Activated CD4-positive, alpha-beta T cell treated with anti-CD3 and anti-CD28 coated beads, Interleukin-2, Interleukin-6, amounts not matched to agents 100 ng/mL and 50 ng/mL, durations not matched to agents 16 hours and 8 hours (primary cell): ENCODE measurements at places on chromosomes 4 and X.

GRCh38 chr4:186146458-186146857, 42.0 kb downstream of the FAM149A start:
- no peak for DNase-seq

DNA sequence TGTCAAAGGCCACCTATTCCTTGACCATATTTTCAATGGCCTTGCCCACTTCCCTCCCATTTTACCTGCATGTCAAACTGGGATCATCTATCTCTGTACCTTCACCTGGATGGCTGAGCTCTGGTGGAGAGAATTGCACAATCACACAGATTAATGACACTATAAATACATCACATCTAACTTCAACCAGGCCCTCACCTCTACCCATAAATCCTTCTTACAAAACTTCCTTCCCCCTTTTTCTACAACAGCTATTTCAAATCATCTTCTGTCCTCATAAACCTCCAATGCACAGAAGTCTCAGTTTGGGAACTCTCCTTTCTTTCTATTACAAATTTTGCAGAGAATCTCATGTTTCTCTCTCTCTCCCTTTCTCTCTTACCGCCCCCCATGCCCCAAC, 9.2 kb downstream of the PALLD start:
- DNase-seq = no peak

DNA sequence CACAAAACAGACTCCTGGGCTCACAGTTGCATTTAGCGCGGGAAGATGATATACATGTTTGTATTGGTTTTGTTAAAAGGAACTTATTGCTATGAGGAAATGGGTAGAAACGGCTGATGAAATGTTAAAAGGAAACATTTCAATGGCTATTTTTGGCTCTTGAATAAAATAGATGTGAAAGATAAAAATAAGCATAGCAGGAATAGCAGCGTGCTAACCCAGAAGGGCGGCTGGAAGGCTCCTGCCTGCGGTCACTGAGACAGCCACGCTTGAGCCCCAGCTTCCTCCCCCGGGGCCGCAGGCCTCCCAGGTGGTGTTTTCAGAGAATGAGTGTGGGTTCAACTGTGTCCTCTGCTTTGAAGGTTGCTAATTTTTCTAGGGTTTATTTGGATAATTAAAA, 35.0 kb upstream of the CLCN4 start:
- DNase-seq = no peak

- DNase-seq = no peak
These were observed 23.1 kb downstream of the BANK1 start for GRCh38 chr4:101813604-101814003.

- DNase-seq = no peak
These were observed 5.8 kb upstream of the USO1 start for GRCh38 chr4:75718529-75718928.
